ENCODE measurements at places on chromosomes 6 and 20.

GRCh38 chr6:157755032-157755745, 67.9 kb upstream of the SNX9 start:
- no peak for DNase-seq

DNA sequence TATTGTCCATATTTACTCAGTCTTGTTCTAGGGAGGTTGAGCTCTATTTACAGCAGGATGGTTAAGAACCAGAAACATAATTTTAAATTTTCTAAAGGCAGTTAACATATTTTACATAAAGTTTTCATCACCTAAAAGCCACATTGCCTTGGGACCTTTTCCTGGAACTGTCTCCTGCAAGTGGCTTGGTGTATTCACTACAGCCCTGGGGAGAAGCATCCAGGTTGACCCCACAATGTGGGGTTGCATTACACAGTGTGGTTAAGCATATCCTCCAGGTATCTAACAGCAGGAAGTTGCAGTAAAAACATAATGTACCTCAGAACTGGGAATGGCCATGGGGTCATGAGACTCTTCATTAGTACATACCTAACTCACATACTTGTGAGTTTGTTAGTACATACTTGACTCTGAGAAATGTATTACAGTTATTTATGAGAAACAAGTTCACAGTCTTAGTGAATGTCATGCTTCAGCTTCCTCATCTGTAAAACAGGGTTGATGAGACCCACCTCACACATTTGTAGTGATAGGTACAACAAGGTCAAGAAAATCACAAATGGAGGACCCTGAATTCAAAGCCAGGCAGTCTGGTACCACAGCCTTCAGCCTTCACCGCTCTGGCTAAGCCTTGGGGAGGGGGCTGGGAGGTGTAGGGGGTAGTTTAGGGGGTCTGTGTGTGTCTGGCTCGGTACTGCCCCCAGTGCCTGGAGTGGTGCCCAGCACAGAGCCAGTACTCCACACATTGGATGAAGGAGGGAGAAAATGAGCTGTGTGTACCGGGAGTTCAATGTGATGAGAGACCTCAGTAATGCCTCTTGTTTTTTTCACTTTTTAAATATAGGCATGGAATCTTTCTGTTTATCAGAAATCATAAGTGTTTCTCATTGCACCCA, 52.9 kb downstream of the KAT14 start:
- DNase-seq, result no peak

DNA sequence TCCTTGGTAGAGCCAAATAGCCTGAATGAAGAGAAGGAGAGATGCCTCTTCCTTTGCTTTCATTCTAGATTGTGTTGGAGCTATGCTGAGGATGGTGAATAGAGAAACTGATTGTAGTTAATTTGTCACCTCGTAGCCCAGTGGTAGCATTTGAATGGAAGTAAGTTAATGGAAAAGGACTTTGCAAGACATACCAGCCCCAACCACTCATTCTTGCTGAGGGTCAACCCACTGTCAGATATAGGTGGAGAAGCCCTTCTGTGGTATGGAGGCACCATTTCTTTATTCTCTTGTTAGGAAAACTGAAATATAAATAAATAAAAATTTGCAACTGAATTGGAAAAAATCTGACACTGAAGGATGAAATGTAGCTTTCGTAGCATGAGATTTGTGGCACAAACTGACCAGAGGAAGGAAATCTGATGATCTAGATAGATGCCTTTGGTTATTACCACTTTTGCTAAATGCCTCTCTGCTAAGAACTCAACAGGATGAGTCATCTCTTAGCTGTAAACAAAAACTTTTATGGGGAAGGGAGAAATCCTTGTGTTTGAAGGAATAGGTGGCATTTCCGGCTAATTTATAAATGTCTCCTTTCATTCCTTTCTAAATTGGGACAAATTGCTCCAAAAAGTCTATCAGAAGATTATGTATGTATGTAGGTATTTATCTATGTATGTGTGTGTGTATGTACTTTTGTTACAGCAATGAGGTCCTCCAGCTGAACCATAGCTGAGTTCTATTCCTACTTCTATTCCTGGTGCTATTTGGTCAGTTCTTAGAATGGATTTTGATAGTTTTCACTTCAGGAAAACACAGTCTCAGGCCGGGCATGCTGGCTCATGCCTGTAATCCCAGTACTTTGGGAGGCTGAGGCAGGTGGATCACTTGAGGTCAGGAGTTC, 76.5 kb upstream of the SUPT3H start:
- DNase-seq, result no peak

DNA sequence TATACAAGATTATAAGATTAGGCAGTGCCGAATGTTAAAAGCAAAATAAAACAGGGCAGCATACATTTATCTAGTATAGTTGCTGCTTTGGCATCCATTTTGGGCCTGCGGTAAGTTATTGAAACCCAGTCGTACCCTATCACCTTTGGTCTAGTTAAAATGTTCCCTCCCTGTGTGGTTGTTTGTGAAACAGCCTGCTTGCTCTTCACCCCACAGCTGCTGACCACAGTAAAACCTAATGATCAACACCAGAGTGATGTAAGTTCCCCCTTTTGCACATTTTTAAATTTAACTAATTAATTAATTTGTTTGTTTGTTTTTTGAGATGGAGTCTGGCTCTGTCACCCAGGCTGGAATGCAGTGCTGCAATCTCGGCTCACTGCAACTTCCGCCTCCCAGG, 50.3 kb upstream of the TXNDC5 start:
- no peak for DNase-seq

DNA sequence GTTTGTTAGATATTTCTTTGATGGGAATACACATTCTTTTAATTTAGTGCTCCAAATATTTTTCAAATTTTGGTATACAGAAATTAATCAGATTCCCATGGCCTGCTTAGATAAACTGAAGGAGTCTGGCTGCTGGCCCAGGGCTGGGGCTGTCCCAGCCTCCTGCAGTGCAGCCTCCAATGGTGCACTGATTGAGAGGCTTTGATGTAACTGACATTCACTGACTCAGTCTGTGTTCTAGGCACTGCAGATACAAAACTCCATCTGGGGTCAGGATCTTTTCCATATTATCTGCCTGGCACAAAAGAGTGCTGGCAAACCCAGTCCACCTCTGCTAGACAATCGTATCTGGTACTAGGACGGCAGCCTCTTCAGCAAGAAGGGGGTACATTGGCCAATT, 64.8 kb downstream of the GRIK2 start:
- DNase-seq, result no peak

DNA sequence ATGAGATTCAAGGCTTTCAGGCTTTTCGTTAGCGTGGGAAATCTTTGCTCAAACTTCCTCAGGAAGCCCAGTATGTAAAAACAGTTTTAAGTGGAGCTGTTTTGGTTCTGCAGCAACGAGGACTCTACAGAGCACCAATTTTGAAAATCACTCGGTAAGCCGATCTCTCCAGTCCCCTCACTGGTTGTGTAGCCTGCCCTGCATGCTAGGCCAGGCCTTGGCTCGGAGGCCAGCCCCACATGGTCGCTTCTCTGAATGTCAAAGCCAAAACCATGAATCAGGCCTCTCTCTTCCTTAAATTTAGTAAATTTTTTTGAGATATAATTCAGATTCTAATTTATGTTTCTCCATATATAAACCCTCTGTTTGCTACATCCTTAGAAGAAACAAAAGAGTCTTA, 108.0 kb downstream of the CHD6 start:
- DNase-seq, result no peak

DNA sequence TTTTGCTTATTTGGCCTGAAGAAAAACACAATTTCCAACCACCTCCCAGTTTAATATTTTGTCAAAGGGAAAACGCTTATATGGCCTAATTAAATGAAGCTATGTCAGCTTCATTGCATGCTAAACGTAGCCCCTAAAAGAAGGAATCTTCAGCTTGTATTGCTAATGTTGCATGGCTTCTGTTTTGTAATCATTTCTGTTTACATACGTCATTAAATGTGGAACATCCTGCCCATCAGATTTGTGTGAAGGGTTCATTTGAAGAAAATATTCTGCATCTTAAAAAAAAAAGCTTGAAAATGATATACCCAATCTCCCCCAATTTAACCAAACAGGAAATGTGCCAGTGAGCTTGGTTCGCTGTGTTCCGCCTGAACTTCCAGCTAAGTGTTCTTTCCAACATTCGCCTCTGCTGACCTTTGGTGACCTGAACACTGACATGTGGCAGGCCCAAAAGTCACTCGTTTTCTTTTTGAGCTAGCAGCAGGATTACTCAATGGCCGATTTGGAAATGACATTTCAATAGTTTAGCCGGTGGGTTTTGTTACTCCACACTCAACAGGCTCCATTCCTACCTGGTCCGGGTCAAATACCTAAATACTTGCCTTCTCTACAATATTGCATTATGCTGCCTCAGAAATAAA, 12.7 kb upstream of the SIRT5 start:
- DNase-seq, result no peak

DNA sequence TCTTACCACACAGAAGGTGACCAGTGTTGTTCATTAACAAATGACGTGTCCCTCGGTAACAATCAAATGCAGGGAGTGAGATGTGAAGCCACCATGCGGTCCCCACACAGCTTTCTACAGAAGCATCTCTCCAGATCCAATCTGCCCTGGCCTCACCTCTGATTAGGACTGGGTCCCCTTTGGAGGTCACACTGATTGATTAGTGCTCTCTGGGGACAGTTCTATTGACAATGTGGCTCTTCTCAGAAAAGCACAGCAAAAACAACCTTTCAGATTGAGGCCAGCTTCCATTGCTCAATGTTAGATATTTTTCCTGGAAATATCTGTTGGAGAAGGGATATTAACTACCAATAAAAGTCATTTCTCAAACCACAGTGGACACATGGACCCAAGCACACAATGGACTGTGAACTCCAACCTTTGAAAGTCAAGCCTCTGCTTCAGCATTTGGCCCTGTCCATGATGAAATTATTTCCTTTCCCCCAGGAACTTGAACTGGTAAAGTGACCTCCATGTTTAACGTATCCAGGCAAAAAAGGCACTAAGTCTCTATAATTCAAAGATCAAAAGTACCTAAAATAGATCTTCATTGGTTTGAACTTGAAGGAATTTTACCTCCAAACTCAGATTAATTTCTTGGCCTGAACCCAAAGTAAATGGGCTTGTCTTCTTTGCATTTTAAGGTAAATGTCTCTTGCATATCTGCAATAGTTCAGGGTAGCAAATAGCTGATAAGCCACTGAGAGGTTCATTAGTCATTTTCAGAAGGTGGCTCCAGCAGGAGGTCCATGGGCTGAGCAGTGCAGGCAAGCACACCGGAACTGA, 118.5 kb downstream of the FOXA2 start:
- DNase-seq, result no peak

DNA sequence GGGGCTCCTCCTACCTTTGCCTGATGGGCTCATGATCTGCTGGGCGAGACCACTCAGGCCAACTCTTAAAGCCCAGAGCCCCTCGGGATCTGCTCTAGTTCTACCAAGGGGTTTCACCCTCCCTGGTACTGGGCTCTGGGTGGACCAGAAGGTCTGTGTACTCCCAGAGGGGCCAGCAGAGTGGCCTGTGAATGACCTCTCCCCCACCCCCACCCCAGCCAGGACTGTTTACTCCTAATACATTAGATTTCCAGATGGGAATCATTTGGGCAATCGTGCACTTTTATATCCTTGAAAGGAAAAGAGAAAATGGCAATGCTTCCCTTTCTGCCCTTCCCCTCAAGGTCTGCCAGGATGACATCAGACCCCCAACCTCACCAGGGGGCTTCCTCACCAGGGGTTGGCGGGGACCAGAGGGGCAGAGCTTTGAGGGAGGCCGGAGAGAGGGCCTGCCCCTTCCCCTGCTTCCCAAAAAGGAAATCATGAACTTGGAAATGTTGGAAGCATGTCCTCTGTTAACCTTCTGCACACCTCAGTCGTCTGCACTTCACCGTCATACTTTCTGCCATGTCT, 37.1 kb upstream of the PMEPA1 start:
- DNase-seq, result no peak

GRCh38 chr6:104613416-104614001, 246.2 kb downstream of the HACE1 start:
- no peak for DNase-seq

GRCh38 chr6:19569563-19569962, 267.6 kb upstream of the ID4 start:
- no peak for DNase-seq

GRCh38 chr6:2230659-2231277, 14.6 kb downstream of the GMDS start:
- DNase-seq, result no peak

DNA sequence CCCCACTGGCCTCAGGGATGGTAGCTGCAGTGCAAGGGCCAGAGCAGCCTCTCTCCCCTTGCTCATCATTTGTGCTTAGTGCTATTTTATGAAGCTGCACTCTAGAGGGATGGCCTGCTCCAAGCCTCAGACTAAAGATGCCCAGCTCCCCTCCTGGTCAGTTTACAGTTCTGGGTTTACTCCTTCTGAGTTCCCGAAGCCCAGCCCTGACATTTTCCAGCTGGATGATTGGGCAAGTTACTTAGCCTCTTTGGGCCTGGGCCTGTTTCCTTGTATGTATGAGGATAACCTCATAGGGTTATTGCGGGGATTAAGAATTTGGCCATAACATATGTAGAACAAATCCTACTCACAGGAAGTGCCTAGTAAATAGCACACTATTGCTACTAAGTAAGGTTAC, 31.8 kb upstream of the EMILIN3 start:
- no peak for DNase-seq

DNA sequence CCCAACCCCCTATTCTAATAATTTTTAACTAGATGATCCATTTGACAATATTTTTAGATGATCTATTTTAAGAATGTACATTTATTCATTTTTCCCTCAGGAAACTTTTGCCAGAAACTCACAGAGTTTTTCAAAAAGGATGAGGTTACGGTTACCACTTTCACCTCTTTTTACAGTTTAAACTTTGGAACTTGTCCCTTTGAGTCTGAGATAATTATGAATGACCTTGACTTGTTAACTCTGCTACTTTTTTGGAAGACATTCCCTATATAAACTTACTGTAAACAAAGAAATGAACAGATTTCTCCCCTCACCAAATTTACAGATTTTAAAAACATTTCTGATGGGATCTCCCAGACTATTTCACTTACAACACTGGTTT, 18.4 kb upstream of the BLOC1S5 start:
- DNase-seq, result no peak

- no peak for DNase-seq
Measured at GRCh38 chr6:144657691-144658090, 372.6 kb downstream of the UTRN start.

DNA sequence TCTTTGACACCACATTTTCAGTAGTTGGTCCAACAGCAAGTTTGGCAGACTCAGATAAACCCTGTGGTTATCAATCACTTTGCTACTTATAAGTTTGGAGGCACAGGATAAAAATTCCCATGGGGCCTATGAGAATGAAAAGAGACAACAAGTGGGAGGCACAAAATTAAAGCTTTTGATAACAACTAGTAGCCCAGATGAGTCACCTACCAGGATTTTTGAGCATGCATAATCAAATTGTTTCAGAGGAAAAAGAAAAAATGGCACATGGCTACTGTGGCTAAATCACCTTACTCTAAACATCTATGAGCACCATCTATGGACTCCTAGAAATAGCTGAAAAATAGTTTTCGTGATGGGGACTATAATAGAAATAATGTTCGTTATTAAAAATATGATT, 40.8 kb upstream of the BMP5 start:
- no peak for DNase-seq

GRCh38 chr6:10528158-10528981, 7.2 kb downstream of the GCNT2 start:
- no peak for DNase-seq

- no peak for DNase-seq
Measured at GRCh38 chr20:38558596-38559360, 22.2 kb upstream of the ADIG start.

- DNase-seq, result no peak
Measured at GRCh38 chr20:37902504-37903313, at the start of gene VSTM2L. TSS of gene VSTM2L (plus strand) at chr20:37903127. CDS start at chr20:37903351, 224 bp downstream.

GRCh38 chr6:128557081-128557480, 36.7 kb upstream of the PTPRK start:
- no peak for DNase-seq

- no peak for DNase-seq
Measured at GRCh38 chr6:43260791-43261190, 17.5 kb downstream of the TTBK1 start.
